SIG-M5 (cell line): ENCODE measurements at places on chromosomes 4 and X.

- DNase-seq = no peak
These were observed 466.1 kb downstream of the GPAT3 start for GRCh38 chr4:84001876-84002569.

GRCh38 chr4:26779674-26780073, 81.0 kb upstream of the STIM2 start:
- DNase-seq = no peak

DNA sequence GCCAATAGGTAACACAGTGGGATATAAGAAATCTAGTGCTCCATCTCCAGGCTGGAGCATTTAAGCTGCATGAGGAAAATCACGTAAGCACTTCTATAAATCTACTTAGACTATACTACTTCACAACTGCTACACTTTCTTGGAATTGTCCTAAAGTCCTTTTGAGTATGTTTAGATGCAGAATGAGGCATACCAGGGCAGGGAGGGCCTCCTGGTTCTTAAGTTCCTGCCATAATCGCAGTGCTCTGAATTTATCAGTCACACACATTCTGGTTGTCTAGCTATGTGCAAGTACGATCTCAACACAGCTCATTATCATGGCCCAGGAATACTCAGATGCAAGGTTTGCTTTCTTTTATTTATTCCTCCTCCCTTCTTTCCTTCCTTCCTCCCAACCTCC, 130.3 kb downstream of the GUCY2F start:
- no peak for DNase-seq

DNA sequence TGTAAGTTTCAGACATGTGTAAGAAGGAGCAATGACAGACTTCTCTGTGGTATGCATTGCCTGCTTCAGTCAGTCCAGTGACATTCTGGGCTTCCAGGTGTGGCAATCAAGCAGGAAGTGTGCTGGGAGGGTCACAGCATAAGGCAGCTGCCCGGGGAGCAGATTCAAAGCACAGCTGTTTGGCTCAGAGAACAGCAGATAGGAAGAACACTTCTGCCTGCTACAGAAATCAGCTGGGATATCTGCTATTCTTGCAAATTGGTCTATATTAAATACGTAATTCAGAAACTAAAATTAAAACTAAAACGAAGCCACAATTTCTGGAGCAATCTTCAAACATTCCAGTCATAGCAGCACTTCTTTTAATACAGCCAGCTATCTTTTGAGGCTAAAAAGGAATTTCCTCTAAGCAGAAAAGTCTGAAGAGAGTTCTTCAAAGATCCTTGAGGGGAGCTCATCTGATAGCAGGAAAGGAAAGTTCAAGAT, 47.5 kb upstream of the GALNT7 start:
- DNase-seq = no peak

DNA sequence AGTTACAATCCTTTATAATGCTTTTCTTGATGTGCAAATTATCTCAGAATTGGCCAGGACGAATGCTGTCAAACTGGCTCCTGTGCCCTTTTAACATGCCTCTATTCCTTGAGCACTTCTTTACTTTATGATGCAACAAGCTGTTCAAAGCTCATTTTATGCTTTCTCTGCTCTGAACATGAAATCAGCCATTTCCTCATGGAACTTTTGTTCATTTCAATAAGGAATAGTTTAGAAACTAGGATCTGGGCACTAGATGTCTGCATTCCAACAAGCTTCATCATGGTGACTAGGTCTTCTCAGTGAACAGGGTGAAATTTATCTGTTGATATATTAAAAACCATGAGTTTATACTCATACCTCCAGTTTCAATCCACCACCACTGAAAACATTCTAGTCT, 87.3 kb upstream of the TEX13A start:
- DNase-seq = no peak

DNA sequence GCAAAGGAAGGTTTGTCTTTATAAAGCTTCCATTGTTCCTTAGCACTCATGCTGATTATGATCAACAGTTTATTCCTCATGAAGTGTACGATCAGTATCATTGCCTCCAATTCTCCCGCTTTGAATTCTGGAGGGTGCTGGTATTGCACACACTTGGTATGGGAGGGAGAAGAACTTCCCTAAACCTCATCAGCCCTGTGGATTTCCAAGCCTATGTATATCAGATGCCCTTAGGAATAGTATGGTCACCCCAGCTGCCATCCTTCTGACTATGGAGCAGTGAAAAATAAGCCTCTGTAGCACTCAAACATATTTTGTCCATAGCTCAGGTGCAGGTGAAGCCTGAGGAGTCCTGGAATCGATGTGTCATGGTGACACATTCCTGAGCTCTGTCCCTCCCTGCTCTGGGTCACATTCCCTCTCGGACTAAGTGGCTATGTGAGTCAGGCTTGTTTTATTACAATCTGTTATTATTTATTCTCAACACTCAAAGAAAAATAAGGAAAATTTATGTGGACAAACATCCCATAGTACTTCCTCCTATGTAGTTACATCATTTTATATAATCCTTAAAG, 2.0 kb upstream of the ZDHHC9 start:
- DNase-seq = no peak

- DNase-seq = no peak
These were observed 262.1 kb upstream of the STS start for GRCh38 chrX:6885396-6885795.

GRCh38 chr4:42080306-42080705, 72.1 kb downstream of the BEND4 start:
- no peak for DNase-seq

DNA sequence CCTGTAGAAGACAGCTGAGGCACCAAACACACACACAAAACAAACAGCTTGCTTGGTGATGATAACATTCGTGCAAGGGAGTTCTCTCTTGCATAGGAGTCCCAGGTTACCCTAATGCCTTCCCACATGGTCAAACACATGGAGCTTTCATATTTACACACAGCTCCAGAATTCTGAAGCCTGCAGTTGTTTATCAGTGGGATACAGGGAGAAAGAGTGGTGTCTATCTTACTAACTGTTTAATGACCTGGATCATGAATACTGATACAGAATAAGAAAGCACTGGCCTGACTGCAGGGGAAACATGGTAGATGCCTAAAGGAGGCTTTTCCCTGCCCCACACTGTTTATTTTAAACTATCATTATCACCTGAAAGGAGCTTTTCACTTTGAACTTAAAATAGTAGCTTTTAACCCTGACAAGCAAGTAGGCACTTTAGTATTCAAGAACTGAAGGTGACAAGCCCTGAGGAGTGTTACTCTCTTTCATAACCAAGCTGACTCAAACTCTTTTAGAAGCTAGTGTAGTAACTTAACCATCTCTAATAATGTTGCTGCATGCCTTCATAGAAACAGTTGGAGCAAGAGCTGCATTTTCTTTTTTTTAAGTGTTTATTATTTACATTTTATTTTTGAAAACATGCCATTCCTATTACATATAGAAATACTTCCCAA, 15.6 kb downstream of the TET2 start:
- DNase-seq = no peak

DNA sequence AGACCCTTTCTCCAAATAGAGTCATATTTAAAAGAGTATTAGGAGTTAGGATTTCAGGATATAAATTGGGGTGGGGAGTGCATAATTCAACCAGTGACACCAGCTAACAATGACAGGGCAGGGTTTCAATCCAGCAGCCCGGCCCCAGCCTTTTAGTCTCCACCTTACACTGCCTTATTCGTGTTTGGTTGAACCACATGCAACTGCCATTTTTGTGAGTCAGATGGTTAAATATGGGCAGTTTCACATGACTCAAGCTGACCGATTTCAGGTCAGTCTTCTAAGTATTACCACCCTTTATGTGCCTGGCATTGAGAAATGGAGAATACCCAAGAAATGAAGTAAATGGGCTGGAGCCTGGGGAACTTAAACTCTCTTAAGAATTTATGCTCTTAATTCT, 102.8 kb downstream of the STOX2 start:
- no peak for DNase-seq

GRCh38 chr4:78560296-78560963, 8.9 kb downstream of the ANXA3 start:
- DNase-seq = no peak

GRCh38 chr4:167041524-167041923, 192.8 kb downstream of the SPOCK3 start:
- DNase-seq = no peak

GRCh38 chr4:138773321-138773720, 242.3 kb upstream of the NOCT start:
- no peak for DNase-seq

DNA sequence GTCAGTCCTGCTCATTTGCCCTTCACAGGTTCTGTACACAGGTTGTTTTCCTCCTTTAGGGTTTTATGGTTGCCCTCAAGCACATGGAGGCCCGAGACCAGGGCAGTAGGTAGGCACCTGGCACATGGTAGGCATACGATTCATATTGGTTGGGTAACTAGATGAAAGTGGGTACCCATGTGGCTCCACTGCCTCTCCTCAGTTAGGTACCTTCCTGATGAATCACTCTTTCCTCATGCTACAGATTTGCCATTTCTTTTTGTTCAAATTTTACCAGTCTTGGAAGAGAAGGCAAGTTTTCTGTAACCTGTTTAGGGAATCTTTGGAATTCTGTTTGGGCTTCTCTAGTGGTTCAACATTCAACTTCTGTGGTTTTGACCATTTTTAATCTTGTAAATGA, 121.3 kb downstream of the FHIP1A start:
- no peak for DNase-seq

GRCh38 chrX:110043506-110043905, 40.6 kb downstream of the TMEM164 start:
- DNase-seq = no peak
